ENCODE measurements at places on chromosomes 5 and 9.

- DNase-seq: peak; percentile 91
Observed at GRCh38 chr5:98772415-98773213, 849 bp upstream of the RGMB start.

DNA sequence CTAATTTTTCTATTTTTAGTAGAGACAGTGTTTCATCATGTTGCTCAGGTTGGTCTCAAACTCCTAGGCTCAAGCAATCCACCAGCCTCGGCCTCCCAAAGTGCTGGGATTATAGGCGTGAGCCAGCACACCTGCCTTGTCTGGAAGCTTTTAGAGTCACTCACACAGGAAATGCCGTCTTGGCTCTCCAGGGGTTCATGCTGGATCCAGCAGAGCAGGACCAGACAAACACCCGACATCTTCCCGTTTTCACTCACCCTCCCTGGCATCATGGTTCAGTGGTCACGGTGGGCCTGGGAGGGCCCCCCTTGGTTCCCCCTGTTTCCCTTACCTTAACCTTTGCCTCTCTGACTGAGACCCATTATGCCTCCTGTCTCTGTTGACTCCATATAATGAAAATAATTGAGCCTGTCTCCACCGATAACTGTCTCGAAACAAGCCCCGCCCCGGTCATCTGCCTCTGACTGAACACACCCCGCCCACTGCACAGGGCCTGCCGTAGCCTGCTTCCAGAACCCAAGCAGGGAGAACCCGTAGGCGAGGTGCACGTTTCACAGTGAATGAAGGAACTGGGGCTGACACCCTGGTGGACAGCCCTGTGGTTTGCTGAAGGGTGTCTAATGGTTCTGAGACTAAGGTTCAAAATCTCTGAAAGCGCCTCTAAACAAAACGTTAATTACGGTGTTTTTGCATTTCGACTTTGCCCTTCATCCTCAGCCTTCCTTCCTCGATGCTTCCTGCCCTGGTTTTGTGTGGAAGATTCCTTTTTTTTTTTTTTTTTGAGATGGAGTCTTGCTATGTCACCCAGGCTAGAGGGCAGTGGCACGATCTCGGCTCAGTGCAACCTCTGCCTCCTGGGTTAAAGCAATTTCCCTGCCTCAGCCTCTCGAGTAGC lies 39.7 kb upstream of the SPRY4 start:
- peak; percentile 41 for DNase-seq

DNA sequence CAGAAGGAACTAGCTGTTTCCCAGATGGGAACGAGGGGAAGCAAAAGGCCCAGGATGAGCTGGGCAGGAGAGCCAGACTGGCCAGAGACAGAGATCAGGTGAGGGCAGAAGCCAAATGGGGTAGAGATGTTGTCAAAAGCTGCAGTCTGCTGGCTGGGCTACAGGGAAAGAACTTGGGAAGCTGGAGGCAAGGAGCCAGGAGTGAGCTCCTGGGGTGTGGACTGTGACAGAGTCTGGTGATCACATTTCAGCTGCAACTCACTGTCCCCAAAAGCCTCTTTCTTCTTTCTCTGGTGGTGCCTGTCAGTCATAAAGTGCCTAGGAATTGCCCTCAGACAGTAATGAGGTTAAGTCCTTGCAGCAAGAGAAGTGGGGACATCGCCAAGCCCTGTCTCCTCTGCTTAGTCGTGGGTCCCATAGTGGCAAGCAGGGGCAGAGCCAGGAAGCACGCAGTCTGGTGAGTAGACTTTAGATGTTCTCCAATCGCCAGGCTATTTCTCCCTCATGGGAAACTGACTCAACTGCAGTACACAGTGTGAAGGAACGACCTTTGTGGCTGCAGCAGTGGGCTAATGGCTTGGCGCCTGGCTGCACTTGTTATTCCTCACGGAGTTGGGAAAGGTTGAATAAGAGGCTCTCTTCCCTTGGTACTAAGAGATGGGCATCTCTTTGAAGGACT lies 2.5 kb upstream of the FSD1L start:
- DNase-seq: no peak

DNA sequence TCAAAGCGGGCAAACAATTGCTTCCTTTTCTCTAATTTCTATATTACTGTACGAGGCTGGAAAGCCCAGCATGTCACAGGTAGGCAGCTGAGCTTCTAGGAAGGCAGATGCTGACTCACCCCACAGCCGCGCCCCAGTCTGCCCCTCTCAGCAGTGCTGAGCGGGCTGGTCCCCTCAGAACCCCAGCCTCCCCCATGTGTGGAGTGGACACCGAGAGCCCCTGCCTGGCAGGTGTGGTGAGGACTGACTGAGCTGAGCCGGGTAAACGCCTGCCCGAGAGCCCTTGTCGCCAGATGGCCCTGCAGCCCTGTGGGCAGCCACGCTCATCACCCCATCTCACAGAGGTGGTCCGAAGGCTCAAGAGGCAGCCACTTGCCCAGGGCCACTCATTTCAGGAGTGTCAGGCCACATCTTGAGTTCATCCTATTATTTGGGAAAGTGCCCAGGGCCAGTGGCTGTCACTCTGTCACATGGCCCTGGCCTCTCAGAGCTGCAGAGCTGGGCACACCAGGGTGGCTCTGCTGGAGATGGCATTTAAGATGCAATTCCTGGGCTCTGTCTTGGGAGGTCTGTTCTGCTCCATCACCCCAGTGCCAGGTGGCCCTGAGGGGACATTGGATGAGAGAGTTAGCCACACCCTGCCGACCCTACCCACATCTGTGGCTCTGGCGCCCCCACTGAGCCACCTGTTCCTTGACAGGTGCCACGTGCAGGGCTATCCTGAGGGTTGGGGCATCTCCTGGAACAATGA lies 12.4 kb downstream of the CARD19 start:
- no peak for DNase-seq

DNA sequence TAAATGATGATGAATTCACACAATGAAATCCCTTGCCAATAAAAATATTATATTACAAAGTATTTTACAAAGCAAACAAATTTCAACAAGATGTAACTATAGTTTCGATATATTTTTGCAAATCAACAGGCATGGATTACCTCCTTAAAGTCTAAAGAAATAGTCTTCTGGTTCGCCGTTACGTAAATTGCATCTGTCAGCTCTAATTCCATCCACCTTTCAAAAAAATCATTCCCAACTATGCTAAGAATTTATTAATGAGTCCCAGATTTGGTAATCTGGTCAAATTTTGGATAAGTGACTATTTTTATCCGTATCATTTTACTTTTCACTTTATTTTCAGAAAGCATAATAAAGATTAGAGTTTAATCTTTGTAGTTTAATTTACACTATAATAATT lies 1984.9 kb downstream of the EFNA5 start:
- no peak for DNase-seq

GRCh38 chr5:103498211-103498610 lies 64.4 kb downstream of the NUDT12 start:
- DNase-seq: no peak
